Mucosa of gallbladder (tissue), 1 donor: ENCODE measurements at places on chromosomes 5 and 9.

- DNase-seq = peak; percentile 25
Measured at GRCh38 chr5:32522429-32523143, 62.8 kb upstream of the SUB1 start.

- no peak for DNase-seq
Measured at GRCh38 chr5:176503496-176503895, 33.7 kb downstream of the RNF44 start.

DNA sequence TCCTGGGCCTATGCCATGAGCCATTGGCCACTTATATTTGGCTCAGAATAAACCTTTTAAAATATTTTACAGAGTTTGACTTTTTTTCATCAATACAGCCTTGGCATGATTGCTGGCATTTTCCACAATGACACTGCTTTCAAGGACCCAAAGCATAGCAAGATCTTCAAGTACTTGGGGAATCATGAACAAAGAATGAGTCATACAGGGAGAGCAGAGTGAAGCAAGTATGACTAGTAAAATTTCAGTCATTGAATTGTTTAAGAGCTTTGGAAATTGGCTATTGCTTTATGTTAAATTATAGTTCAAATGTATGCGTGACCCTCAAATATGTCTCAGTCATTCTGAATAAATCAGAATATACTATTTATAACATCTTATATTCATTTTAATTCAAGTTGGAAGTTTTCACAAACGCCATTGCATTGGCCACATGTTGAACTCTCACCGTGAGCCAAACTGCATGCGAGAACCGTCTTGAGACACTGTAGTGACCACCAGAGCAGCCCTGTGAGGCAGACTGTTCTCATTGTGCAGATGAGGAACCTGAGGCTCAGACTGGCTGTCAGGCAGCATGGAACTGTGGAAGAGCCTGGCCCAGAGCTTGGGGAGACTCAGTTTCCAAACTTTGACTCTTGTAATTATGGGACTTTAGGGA, 52.9 kb downstream of the GDNF start:
- no peak for DNase-seq

DNA sequence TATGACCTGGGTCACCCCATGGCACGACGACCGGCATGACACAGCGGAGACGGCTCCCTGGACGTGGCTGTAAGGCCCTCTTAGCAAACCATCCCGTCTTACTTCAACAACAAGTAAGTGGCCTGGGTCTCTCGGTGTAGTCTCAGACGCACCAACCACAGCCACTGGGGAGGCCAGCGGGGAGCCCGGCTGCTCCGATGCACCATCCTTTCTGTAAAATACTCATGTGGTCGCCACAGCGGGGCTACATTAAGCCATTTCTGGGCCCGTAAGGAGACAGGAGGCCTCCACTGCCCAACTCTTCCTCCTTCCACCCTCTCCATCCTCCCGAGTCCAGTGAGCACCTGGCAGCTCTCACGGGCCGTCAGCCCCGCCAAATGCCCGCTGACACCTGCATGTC, 4.7 kb downstream of the QSOX2 start:
- DNase-seq = no peak
